Progenitor cell of endocrine pancreas (in vitro differentiated cells): ENCODE measurements at places on chromosomes 2 and 18.

- H3K27me3 ChIP-seq = no peaks in the 10 kb centered on the region
- H3K4me3 ChIP-seq = no peak overlapping the region
- H3K4me1 ChIP-seq = no peaks in the 10 kb centered on the region
These were observed 523.0 kb downstream of the ERBB4 start for GRCh38 chr2:212015588-212015987.

- H3K36me3 ChIP-seq = no peaks in the 10 kb centered on the region
- H3K4me1 ChIP-seq = no peaks in the 10 kb centered on the region
- H3K27me3 ChIP-seq = peaks cover 78% of the 10 kb centered on the region
- H3K4me3 ChIP-seq = no peak overlapping the region
- no peak for DNase-seq
These were observed 186.4 kb downstream of the TFCP2L1 start for GRCh38 chr2:121098556-121098955.

DNA sequence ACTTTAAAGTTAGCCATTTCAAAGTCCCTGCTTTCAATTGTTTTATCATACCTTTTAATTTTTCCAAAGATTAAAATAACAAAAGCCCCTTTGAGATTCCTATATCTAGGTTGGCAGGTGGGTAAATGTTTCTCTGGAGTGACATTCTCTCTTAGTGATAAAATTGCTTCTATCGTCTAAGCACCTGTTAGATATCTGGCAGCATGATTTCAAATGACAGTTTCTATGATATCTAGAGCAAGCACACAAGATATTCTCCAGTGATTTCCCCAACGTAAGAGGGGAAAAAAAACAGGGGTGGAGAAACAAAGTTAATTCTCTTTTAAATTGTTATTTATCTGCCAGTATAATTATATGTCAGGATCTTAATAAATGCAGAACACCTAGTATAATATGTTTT lies 610.2 kb downstream of the DSC3 start:
- no peaks in the 10 kb centered on the region for H3K36me3 ChIP-seq
- H3K27me3 ChIP-seq = no peaks in the 10 kb centered on the region
- peaks cover 12% of the 10 kb centered on the region for H3K4me1 ChIP-seq

DNA sequence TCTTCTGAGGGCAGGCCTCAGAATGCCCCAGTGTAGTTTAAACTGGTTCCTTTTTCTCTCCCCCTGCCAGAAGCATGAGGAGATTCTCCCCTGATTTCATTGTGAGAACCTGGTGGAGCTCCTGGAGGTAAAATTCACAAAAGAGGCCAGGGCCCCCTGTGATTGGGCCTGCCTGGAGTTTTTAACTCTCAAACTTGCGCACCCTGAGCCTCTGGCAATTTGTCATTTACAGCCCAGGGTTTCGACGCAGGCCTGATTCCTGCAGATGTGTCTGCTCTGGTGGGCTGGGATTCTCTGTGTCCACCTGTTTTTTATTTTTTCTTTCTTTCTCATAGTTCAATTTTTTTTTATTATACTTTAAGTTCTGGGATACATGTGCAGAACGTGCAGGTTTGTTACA lies 157.9 kb downstream of the ASB1 start:
- DNase-seq = no peak
- no peak overlapping the region for H3K27ac ChIP-seq
- peaks cover 7% of the 10 kb centered on the region for H3K27me3 ChIP-seq
- H3K4me1 ChIP-seq = no peaks in the 10 kb centered on the region

- H3K4me1 ChIP-seq = no peaks in the 10 kb centered on the region
- no peak for DNase-seq
- no peak overlapping the region for H3K4me3 ChIP-seq
- no peaks in the 10 kb centered on the region for H3K36me3 ChIP-seq
- peaks cover 10% of the 10 kb centered on the region for H3K27me3 ChIP-seq
These were observed 299.3 kb upstream of the GYPC start for GRCh38 chr2:126356631-126357030.

DNA sequence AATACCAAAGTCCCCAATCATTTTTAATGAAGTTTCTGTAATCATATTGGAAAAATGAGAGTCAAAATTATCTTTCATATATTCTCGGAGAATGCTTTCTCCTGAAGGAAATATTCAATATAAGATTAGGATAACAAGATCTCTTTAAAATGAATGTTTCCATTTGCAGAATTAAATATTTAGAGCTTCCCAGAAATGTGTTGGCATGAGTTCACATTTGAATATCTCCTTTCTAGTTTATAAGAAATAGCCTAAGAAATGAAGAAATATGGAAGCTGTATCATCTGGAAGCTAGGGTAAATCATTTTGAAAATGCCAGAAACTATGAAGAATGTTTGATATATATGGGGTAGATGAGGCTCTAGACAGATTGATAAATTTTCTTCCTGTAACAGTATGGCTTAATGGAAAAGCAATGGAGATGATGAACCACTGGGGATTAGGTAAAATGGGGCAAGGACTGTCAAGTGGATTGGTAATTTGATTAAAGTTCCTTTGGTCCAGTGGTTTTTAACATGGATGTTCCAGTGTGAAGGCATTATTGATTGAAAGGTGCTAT lies 184.6 kb upstream of the ZNF804A start:
- no peak overlapping the region for H3K27ac ChIP-seq
- no peaks in the 10 kb centered on the region for H3K4me1 ChIP-seq
- no peak for DNase-seq
- H3K4me3 ChIP-seq = no peak overlapping the region
- no peaks in the 10 kb centered on the region for H3K27me3 ChIP-seq

- no peak overlapping the region for H3K4me3 ChIP-seq
- peaks cover 15% of the 10 kb centered on the region for H3K4me1 ChIP-seq
- H3K27me3 ChIP-seq = no peaks in the 10 kb centered on the region
- no peak overlapping the region for H3K27ac ChIP-seq
- no peaks in the 10 kb centered on the region for H3K36me3 ChIP-seq
These were observed 128.7 kb upstream of the PKDCC start for GRCh38 chr2:41919135-41919534.

- peaks cover 7% of the 10 kb centered on the region for H3K36me3 ChIP-seq
- H3K4me3 ChIP-seq = no peak overlapping the region
- H3K4me1 ChIP-seq = no peaks in the 10 kb centered on the region
- H3K27ac ChIP-seq = no peak overlapping the region
These were observed 79.1 kb downstream of the DYM start for GRCh38 chr18:49381267-49381845.
